CD4-positive, alpha-beta memory T cell (primary cell): ENCODE measurements at places on chromosomes 7 and 10.

DNA sequence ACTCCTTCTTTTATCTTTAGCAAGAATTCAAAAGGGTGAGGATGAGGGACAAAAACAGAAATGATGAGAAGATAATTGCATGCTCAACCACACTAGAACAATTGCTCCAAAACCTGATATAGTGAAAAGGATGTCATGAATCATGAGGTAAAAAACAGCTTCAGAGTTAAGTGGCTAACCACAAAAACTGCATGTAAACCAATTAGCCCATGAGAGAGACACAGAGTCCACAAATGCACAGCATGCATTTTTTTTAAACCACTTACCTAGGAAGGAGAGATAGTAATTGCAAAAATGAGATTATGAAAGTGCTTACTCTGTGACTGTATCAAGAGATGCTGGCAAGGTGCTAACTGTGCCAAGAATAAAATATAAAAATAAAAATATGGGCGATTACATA is 132.9 kb downstream of the MBL2 start:
- no peak for DNase-seq

GRCh38 chr10:113071446-113071845 is 121.4 kb downstream of the TCF7L2 start:
- DNase-seq: no peak

DNA sequence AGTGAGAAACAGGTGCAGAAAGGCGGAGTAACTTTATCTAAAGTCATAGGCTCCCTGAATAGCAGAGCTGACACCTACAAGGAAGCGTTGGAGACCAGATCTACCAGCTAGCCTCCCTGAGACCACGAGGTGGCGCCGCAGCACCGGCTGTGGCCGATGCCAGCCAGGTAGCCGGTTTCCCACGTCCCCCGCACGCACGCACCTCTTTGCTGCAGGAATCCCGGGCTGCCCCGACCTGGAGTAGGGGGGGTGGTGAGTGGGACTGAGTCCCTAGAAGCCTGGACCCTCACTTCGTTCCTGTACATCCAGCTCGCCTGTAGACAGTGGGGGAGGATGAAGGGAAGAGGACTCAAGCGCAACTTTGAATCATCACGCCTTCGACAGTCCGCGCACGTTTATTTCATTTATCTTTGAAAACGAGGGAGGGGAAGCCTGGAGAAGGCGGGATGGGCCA is 3.7 kb downstream of the ELOVL3 start:
- peak; percentile 82 for DNase-seq

DNA sequence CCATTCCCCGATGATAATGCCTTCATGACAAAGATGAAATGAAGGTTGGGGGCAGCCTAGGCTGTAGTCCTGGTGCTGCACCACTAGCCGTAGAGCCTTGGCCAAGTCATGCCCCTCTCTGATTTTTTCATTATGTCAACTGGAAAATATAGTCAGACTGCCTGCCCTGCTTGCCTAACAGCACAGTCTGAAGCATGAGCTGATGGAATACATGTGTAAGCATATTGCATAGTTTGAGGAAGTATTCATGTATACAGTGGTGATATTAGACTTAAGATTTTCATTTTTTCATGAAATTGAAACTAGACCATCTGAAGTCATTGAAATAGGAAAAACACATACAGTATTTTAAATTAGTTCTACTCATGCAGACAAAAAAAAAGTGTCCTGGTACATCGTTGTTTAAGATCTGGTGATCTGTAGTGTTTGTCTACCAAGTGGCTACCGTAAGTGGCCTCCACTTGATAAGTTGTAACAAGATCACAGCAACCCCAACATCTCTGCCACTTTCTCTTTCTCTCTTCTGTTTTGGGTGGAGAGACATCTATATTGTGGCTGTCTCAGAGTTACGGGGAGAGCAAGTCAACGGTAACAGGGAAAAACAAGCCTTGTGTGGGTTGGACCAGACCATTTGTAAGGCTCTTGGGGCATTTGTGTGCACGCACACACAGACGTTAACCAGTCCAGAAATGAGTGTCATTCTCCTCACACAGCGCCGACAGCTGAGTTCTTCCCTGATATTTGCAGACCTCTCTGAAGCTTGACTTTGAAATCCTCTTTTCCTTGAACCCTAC is 716.6 kb upstream of the GALNT17 start:
- DNase-seq: no peak

DNA sequence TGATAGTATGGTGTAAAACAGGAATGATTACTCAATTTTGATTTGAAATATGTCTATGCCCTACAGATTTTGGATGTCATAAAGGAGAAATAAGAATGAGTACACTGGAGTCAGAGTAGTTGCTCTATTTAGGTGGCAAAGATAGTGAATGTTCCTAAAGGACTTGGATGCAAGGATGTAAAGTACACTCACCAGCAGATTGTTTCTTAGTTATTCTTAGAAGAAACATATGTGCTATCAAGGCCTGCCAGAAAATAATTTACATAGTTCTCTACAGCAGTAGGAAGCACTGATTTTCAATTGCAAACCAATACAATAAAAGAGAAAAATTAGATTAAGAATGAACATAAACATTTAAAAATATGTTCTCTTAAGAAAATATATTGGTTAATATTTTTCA is 259.4 kb downstream of the PPP1R3A start:
- DNase-seq: no peak

GRCh38 chr7:2809903-2810625 is 34.0 kb downstream of the GNA12 start:
- DNase-seq: no peak
